ENCODE measurements at places on chromosomes 7 and 10. TPM values are rescaled to one million over a fixed set of nuclear protein-coding genes. Genes with fewer than 3 reads are reported as not detected.

GRCh38 chr7:100584683-100585510 lies 1.0 kb downstream of the LRCH4 start:
- peak; percentile 90 for DNase-seq

Gene SHH
- total RNA-seq = not detected

DNA sequence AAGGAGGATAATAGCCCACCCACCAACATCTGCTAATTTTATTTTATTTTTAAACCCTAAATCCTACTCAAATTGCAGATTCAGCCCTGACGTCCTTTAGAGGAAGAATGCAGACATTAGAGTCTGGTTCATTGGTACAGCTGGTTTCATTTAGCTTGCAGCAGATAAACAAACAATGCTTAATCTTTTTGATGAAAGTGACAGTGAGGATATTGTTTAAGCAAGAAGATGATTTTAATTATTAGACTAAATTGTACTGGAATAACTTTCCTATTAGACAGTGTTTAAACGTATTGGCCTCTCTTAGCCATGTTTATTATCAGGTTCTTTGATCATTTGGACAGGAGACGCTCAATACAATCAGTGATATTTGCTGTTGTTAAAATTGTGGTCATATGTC lies 164.8 kb downstream of the CDK14 start:
- no peak for DNase-seq

DNA sequence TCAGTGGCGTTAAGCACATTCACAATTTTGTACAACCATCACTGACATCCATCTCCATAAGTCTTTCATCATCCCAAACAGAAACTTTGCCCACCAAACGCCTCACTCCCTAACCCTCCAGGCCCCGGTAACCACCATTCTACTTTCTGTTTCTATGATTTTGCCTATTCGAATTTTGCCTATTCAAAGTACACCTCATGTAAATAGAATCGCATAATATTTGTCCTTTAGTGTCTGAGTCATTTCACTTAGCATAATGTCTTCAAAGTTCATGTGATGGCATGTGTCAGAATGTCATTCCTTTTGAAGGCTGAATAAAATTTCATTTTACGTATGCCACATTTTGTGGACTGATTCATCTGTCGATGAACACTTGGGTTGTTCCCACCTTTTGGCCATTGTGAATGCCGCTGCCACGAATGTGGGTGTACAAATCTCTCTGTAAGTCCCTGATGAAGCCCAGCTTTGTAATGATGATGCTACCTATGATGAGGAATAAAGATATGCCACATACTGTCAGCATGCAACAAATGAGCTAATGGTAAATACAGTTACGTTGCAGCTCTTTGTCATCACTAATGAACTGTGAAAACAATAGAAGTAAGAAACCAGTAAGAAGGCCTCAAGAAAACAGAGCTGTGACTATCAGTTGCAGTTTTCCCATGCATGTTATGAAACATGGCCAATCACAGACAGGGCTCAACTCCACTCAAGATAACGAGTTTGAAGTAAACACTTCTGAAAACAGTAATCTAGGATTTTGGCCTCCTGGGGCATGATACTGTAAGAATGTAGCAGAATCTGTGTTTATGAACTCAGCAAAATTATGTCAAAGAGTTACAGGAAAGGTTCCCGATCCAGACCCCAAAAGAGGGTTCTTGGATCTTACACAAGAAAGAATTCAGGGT lies 120.0 kb downstream of the ADAM12 start:
- DNase-seq = no peak

Gene HK1
- 124 TPM for total RNA-seq

DNA sequence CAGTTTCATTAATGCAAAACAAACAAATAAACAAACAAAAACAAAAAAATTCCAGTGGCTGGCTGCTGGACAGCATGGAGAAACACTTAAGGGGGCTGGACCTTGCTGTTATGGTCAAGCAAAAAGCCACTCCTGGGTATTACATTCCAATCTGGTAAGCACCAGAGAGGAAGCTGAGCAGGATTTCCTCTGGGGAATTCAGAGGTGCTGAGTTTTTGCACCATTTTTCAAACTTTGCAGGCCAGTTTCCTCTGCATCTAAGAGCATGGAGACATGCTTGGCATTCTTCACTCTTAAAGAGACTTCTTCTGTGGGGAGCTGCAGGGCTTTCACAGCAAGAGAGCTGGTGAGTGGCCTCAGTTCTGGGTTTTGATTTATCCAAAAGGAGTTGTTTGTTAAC lies 84.5 kb downstream of the FZD1 start:
- DNase-seq = peak; percentile 27

Gene VENTX
- total RNA-seq = not detected

Gene TLL2
- 0.11 TPM for total RNA-seq

Gene LRGUK
- total RNA-seq = 0.23 TPM

GRCh38 chr10:11098666-11099065 lies 81.0 kb downstream of the CELF2 start:
- DNase-seq = no peak

Gene OR6V1
- total RNA-seq = not detected

DNA sequence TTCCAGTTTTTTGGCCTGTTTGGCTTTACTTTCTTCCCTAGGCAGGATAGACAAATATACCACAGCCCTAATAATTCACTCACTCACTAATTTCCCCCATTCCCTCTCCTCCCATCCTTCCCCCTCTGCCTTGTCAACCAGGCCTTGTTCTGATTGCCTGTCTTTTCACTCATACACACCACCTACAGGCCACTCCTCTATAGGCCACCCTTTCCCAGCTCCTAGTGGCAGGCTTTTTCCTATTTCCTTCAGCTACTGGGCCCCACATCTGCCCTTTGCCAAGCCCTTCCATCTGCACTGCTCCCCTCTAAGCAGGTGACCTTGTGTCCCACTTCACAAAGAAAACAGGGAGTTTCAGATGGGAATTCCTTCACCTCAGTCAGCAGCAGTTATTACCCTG lies 59.8 kb upstream of the MSRB2 start:
- DNase-seq = peak; percentile 1

DNA sequence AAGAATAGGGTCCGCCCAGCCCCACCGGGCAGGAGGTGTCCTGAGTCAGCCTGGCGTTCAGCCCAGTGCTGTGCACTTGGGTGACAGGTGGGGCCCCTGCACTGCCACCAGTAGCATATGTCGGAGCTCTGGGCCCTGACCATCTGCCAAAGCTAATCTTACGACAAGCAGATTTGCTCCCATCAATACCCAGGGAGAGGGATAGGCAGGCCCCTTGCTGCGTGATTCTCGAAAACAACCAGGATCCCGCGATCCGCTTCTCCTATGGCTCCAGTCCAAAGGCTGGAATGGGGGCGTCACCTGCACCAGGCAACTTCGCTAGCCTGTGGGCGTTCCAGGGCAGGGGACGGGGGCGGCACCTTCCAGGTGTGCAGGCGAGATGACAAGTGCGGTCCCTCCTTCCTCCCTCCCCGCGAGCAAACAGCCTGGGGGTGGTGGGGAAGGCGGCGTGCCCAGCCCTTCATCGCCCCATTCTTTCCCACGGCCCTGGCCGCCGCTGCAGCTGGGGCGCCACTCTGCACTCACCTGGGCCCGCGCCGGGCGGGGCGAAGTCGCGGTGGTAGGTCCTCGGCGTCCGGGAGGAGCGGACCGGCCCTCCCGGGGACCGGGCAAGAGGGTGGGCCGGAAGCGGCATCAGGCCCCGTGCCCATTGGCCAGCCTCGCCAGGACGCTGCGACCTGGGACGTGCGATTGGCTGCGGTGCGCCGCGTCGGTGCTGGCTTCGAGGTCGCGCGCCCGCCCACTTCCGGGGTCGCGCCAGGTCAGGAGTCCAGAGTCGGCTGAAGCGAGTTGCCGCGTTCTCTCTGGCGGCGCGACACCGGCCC lies at the start of gene TECPR1:
Gene TECPR1 (minus strand): TSS at position 632 of the 824 bp plus-strand sequence. CDS start 6,086 bp downstream, outside the sequence.
- peak; percentile 88 for DNase-seq

GRCh38 chr7:11297764-11298163 lies 324.1 kb downstream of the PHF14 start:
- no peak for DNase-seq

- DNase-seq = peak; percentile 57
Observed at GRCh38 chr7:93890041-93890463, 501 bp downstream of the TFPI2 start.

GRCh38 chr10:48683424-48683823 lies 1.2 kb upstream of the WDFY4 start:
- DNase-seq = no peak

- no peak for DNase-seq
Observed at GRCh38 chr10:52853704-52854103, 81.1 kb upstream of the MBL2 start.

Gene WASHC2A
- total RNA-seq = 31.9 TPM

DNA sequence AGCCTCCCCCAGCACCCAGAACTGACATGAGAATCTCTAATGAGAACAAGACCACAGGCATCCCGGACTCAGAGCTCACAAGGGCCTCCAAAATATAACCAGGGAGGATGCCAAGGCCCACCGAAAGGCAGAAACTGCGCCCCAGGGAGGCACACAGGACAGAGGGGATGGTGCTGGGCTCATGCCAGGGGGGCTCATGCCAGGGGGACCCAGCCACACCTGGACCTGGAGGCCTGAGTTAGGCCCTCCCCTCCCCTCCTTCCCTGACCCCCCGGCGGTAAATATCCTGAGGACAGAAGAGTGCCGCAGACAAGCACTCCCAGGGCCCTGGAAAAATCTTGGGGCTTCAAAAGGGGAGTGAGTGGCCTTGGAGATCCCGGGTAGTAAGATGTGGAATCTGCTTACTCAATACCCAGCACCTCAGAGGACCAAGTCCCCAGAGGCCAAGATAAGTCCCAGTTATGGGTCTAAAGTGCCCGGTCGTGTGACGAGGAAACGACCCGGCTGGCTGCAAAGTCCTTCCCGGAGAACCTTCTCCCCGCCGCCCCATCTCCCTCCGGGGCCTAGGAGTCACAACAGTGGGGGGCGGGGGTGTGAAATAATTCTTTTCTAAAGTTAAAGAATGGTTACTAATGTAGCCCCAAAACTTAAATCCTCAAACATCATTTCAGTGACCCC lies 11.9 kb downstream of the PDGFA start:
- no peak for DNase-seq

Gene CLDN4
- 0.19 TPM for total RNA-seq

DNA sequence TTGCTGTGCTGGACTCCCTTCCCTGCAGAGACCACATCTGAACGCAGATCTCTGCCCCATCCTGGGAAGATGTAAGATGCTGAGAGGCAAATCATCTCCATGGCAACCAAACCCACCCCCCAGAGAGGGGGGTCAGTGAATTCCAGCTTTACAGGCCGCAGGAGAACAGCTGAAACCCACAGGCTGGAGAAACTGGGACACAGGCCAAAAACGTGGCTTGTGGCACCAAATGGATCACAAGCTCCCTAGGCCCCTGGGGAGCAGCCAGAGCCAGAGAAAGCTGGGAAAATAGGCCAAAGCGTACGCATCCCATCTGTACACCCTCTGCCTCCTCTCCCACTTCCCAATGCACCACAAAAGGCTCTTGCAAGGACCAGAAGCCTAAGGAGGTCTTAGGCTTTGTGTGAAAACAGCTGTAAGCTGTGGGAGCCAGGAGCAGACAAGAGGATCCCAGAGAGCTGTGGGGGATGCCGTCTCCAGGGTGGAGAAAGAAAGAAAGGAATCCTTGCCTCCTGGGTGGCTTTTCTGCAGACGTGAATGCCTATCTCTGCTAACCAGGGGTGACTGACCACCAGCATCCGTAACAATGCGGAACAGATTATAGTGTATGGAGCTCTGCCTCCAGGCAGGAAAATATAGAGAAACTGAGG lies 59.5 kb downstream of the TMEM130 start:
- DNase-seq = peak; percentile 79

- DNase-seq = no peak
Observed at GRCh38 chr7:50461695-50462094, 11.5 kb upstream of the FIGNL1 start.

DNA sequence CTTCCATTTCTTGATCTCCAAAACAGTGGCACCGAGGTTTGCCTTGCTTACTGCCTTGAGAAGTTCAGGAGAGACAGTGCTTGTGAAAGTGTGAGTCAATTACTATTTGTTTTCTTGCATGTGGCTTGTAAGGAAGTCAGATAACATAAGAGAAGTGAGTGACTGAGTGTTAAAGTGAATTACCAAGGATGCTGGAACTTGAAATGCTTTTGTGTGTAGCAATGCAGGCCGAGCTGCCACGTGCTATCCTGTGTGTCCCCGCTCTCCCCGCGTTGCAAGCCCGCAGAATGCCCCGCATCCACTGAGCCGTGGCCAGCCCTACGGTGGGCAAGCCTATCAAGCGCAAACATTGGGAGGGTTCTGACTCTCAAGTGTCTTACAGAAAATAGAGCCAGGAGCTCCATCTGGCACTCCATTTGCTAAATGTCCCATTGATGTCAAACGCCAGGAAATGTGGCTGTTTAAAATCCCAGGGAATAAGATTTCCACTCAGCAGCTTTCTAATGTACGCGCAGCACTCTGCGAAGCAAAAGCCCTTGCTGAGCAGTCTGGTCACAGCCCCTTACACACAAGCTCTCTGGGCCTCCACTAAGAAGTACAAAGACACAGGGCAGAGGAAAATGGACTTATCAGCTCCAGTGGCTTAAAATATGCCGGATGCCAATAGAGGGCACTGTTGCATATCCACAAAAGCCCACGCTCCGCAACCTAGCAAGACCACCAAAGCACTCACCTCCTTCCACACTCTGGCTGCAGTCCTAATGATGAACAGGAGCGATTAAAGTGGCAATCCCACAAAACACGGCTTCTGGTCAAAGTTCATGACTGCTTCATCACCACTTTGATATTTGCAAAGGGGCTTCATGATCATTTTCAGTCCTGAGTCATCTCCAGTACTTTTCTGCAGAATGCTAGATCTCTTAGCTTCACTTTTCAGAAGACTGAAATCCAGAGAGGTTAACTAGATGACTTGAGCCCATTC lies 158.0 kb upstream of the ITGB1 start:
- peak; percentile 62 for DNase-seq

DNA sequence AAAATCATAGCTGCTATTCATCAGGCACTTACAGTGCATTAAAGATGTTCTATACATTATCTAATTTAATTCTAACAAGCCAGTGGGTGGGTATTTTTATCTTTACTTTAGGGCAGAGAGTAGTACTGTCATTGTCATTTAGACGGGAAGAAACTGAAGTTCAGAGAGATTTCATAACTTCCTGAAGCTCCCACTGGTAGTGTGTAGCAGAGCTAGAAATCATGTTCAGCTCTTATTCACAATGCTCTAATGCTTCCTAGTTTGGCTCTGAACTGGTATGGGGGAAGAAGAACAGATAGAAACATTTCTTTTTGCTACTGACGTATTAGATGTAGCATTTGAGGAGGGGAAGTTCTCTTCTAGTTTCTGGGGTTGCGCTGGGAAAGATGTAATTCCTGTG lies 116.7 kb downstream of the CYP26A1 start:
- no peak for DNase-seq

Gene SPDYE6
- total RNA-seq = not detected

GRCh38 chr7:100612730-100613390 lies 520 bp downstream of the MOSPD3 start:
- DNase-seq = peak; percentile 13

GRCh38 chr7:125090596-125090995 lies 161.0 kb upstream of the POT1 start:
- DNase-seq = no peak

GRCh38 chr7:157990226-157990880 lies 597.3 kb downstream of the PTPRN2 start:
- DNase-seq = no peak

- DNase-seq = no peak
Observed at GRCh38 chr7:141701489-141702046, 398 bp downstream of the DENND11 start.
